Stimulated activated CD4-positive, alpha-beta T cell treated with anti-CD3 and anti-CD28 coated beads, Interleukin-1b, Interleukin-23, amount 100 ng/mL, for 48 hours (primary cell): ENCODE measurements at places on chromosomes 6 and 20.

DNA sequence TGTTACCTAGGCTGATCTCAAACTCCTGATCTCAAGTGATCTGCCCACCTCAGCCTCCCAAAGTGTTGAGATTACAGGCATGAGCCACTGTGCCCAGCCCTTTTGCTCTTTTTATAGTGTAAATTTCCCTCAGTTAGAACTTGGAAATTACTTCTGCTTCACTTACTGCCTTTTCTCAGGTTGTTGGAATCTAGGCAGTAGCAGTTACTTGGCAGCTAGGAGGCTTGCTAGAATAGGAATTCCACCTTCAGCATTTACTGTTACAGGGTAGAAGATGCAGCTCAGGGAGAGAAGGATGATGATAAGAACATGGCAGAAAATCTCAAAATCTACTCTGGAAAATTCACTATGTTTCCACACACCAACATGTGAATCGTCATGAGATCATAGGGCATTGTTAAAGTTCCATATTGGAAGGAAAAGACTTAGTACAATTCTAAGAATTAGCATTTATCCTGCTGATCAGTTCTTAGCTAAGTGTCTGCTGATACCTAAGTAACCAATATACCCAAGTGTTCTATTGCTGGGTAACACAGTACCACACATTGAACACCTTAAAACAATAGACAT is 182.2 kb downstream of the SLC16A10 start:
- no peak for DNase-seq

DNA sequence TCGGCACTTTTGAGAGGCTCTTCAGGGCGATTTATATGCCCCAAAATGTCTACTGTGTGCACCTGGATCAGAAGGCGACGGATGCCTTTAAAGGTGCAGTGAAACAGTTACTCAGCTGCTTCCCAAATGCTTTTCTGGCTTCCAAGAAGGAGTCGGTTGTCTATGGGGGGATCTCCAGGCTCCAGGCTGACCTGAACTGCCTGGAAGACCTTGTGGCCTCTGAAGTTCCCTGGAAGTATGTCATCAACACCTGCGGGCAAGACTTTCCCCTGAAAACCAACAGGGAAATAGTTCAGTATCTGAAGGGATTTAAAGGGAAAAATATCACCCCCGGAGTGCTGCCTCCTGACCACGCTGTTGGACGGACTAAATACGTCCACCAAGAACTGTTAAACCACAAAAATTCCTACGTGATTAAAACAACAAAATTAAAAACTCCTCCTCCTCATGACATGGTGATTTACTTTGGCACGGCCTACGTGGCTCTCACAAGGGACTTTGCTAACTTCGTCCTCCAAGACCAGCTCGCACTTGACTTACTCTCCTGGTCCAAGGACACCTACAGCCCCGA is 8.2 kb downstream of the GCNT2 start:
- DNase-seq, result no peak

DNA sequence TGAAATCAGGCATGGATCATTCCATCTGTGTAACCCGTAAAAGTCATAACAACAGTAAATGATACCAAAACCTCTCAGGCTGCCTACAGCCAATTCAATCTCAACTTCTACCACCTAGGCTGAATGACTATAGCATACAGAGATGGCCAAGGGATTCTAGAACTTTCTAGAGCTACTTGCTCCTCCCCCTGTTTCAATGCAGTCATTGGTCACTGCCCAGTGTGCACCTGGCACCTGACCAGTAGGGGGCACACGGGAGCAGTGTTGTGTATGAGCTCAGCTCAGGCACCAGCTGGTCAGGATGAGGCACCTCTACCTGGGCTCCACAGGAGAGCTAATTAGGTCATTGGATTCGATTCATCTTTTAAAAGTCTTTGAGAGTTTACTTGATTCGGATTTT is 86.2 kb downstream of the PLEKHG1 start:
- DNase-seq, result peak; percentile 60

- no peak for DNase-seq
Measured at GRCh38 chr20:37282556-37282955, 6.9 kb upstream of the MANBAL start.

- no peak for DNase-seq
Measured at GRCh38 chr6:135115834-135116233, 61.2 kb upstream of the HBS1L start.

GRCh38 chr6:165266191-165266590 is 43.2 kb downstream of the C6orf118 start:
- DNase-seq, result no peak

DNA sequence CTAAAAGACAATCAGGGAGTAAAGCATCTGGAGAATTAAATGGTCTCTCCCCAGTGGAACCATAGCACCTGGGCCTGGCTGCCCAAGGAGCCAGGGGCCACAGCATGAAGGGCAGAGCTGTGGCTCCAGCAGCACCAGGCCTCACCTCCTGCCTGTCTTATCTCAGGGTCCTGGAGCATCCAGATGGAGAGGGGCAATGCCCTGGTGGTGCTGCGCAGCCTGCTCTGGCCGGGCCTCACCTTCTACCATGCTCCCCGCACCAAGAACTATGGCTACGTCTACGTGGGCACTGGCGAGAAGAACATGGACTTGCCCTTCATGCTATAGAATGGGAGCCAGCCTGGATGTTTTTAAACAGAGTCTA is 17.0 kb downstream of the MRPS18A start:
- DNase-seq, result no peak

- DNase-seq, result no peak
Measured at GRCh38 chr20:40826699-40827098, 137.7 kb upstream of the MAFB start.

DNA sequence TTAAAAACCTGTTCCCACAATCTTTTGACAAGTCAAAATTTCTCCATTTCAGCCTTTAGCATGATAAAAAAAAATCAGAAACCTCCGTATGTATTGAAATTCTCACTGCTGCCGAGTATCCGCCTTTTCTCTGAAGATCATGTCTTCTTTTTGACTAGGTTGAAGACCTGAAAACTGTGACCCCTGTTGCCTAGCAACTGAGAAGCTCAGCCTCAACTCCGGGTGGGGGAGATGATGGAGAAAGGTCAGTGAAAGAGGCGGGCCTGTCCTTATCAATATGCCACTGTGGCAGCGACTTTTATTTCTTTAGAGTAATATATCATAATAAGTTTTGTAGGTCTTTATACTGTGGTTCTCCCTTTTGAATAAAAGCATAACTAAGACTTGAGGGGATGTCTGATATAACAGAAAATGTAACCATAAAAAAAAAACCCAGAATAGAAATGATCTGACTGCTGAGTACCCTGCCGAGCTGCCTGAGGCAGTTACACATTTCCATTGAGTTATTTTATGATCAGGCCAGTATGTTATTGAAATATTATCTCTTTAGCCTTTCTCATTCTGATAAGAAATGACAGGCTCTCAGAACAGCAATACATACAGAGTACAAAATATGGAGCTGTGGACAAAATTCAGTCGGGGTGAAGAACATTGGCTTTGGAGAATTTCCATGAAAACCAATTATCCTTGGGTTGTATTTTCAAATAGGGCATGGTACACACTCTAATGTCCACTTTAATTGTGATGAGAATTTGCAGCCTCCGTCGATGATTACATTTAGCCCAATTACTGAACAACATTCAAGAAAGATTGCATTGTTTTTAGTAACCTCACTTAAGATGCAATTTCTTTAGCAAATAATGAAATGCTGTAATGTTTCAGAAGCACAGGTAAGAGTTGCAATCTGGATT is 136.7 kb upstream of the EEF1E1 start:
- DNase-seq, result no peak

DNA sequence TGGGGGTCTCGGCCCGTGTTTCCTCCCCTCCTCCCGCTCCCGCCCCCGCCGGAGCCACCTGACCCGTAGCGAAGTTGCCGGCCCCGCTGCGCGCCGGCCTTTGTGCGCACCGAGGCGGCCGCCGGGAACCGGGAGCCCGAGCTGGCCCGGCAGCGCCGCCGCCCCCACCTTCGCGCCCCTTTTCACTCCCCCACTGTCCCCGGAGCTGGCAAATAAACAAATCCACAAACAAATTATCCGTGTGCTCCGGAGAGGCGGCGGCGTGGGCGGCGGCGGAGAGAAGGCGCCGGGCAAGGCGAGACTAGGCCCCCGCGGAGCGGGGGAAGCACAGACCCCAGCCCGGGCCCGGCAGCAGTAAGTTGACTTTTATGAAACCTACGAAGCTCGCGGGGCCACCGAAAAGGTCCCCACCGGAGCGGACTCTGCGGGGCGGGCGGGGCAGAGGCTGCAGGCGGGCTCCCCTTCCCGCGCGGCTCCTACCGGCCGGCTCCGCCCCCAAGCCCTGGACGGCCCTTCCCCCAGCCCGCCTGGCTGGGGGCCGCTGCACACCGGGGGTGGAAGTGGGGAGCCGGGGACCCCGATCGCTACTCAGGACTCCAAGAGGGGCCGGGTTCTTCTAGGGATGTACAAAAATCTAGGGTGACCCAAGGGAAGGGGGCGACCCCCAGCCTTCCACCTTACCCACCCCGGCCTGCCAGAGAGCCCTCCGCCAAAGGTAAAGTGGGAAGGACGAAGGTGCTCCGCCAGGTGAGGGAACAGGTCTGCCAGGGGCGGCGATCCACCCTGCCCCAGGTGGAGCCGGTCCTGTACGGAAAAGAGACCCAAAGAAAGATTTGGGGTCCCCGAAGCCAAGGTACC is 40.7 kb downstream of the YTHDF1 start:
- no peak for DNase-seq

GRCh38 chr6:69220375-69220774 is 576.4 kb downstream of the LMBRD1 start:
- DNase-seq, result no peak

DNA sequence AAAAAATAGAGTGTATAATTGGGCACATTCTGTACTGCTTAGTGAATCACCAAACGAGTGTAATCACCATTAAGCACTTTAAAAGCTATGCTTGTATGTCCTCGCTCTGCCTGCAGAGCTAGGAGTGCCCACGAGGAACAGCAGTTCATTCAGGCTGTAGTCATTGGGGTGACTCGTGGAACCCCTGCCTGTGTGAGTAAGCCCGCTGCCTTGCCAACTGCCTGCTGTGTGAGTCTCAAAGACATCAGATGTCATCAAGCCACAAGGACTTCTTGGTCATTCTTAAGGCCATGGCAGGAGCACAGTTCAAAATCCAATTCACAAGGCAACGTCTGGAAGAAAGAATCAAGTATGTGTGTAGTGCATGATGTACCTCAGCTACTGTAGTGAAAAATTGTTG is 60.4 kb downstream of the FOXO3 start:
- peak; percentile 69 for DNase-seq

DNA sequence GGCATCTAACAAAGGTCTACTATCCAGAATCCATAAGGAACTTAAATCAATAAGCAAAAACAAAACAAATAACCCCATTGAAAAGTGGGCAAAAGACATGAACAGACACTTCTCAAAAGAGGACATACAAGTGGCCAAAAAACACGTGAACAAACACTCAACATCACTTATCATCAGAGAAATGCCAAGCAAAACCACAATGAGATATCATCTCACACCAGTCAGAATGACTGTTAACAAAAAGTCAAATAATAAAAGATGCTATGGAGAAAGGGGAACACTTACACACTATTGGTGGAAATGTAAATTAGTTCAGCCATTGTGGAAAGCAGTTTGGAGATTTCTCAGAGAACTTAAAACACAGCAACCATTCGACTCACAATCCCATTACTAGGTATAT is 19.4 kb upstream of the VNN1 start:
- DNase-seq, result no peak

- no peak for DNase-seq
Measured at GRCh38 chr6:82750556-82750955, 315.1 kb downstream of the UBE3D start.

- no peak for DNase-seq
Measured at GRCh38 chr6:1606780-1607515, 2.8 kb upstream of the FOXC1 start.

- no peak for DNase-seq
Measured at GRCh38 chr6:118546880-118547218, 1.2 kb upstream of the PLN start.

- DNase-seq, result no peak
Measured at GRCh38 chr6:11848852-11849731, 70.5 kb upstream of the ADTRP start.

DNA sequence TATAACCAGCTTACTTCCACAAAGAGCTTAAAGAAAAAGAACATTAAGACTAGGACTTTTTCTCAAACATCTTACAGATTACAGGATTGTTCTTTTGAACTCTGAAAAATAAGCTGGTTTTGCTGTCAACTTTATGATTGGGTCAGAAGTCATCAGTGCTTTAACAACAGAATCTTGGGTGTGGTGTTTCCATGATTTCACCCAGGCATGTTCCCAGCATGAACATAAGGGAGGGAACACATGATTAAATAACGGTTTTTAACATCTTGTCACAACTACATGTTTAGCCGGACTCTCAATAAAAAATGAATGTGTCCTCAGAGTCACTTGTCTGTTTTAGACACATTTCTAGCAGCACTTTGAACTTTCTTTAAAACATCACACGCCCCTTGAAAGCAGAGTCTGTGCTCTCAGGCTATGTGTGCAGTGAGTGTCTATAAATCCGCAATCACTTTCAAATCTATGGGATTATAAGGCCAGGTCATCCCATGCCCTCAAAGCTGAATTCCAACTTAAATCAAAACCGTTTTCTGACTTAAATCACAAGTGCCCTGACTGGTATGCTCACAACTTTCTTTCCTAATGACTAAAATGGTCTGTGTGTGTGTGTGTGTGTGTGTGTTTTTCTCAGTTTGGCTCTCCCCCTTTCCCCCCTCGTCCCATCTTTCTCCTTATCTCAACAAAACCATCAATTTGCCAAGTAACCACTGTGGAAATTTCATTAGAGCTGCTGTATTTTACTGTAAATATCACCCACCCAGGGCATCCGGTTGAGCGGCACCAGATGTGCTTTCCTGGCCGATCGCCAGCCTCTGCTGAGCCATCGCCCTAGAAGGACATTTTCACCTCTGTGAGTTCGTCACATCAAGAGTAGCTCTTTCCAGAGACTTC is 216.8 kb upstream of the DTNBP1 start:
- DNase-seq, result peak; percentile 81

DNA sequence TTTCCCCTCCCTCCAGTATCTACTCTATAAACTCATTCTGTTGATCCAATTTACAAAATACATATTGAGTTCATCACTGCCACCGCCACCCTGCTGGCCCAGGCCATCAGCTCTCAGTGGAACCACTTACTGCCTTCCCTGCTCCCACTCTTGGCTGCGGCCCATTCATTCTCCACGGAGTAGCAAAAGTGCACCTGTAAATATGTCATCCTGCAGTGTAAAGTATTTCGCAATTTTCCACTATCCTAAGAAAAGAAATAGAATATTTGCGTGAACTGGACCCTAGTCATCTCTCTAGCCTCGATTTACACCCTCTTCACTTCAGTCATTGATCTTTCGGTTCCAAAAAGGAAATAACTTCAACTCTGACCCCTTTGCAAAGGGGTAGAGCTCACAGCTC is 258.3 kb upstream of the TFAP2D start:
- DNase-seq, result no peak
